ENCODE measurements at places on chromosomes 4 and X.

DNA sequence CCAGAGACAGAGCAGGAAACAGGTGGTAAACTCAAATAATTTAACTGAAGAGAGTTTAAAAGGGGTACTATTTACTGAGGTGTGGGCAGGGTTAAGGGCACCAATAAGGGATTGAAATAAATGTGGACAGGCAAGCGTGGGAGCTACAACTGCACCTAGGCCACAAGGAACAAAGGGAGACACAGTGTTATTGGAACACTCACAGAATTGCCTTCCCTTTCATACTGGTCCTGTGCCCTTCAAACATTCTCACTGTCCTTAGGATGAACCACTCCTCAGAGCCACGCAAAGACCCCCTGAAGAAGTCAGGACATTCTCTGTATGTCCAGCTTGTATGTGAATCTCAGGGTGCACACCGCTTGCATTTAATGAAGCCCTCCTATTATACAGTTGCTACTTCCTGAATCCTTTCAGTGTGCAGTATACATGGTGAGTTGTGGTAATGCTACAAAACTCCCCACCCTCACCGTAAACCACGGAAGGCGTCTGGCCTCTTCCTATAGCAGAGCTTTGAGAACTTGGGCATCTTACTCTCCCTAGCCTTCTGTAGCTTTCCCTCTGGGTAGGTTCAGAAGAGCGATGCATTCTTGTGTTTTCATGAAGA is 9.6 kb upstream of the MRPL1 start:
- no peak for DNase-seq

DNA sequence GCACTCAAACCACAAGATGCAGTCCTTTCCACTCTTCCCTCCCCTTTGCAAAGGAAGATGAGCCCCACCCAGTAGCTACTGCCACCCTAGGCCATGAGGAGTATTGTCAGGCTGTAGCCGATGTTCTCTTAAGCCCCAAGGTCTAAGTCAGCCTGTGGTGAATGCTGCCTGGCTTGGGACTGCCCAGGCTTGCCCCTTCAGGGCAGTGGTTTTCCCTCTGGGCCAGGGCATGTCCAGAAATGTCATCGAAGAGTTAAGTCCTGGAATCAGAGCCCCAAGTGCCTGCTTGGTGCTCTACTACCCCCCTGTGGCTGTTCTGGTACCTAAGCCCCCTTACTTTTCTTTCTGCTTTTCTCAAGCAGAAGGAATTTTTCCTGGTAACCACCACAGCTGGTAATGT is 11.8 kb upstream of the PGK1 start:
- no peak for DNase-seq

- DNase-seq: no peak
Measured at GRCh38 chrX:103831342-103831802, 685 bp downstream of the RAB9B start.

DNA sequence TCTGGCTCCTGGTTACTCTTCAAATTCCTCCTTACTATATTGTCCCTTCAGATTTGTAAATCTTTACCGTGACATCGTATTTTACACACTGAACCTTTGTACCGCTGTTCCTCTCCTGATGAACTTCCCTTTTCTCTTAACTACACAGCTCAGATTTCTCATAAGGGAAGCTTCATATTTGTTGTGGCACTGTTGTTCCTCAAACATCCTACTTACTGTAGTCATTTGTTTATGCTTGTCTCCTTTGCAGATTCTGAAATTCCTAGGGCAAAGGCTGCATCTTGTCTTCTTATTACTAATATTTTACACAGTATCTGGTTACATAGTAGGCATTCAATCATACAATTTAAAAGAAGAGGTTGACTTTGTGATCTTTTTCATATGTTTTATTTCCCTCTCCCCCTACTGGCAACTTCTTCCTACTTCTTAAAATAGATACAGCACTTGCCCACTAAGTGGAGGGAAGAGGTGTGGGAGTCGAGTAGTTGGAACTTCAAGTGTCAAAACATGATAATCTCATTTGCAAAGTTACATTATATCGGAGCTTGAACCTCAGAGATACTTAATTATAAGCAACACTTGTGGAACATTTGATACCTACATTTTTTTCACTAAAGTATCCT is 50.0 kb downstream of the TET2 start:
- DNase-seq: no peak

GRCh38 chr4:170051402-170051801 is 25.2 kb upstream of the MFAP3L start:
- no peak for DNase-seq

DNA sequence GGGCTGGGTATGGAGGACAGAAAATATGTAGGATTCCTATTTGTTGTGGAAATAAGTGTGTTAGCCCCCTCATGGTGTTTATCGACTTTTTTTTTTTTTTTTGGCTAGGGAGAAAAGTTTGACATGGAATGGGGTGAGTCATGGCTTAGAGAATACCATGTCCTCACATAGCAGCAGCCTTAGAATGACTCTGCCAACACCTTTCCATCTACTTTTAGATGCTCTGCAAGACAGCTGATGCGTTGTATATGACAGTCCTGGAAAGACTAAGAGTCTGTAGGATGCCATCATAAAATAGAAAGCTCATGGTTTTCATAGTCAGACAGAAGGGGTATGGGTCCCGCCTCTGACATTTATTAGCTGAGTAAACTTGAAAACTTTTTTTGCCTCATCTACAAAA is 37.7 kb downstream of the MTTP start:
- no peak for DNase-seq

DNA sequence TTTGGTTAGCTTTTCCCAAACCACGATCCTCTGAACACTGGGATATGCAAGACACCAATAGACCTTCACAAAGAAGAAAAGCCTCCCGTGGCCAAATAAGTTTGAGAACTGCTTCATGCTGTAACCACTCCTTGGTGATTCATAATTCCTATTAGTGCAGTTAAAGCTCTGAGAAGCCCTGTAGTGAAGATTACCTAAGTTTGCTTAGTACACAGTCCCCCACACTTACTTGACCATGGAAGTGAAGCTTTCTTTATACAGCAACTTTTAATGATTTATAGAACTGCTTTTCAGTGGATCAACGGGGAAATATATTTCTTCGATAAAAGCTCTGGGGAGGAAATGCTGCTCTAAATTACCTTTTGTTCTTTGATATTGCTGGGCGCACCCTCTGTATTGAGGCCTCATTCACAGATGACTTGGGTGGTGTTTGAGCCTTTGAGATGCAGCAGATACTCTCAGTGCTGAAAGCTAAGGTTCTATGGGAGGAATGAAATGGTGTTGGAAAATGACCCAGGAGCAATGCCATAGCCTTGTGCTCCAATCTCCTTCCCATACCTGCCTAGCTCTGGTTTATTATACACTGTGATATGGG is 67.4 kb downstream of the CBLL2 start:
- DNase-seq: no peak

DNA sequence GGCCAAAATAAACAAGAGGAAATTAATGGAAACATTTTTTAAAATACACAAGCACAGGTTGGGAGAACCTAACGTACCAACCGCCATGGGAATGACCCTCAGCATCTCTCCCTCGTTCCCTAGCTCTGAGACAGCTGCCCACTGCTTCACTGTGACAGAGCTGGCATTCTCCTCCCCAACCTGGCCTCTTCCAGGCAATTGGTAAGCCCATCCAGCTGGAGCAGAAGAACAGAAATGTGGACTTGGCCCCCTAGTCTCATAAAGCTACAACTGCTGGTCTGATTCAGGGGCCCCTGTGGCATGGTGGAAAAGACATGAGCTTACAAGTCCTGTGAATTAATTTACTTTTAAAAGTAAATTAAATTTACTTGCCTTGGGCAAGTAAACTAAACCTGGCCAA is 245.1 kb downstream of the PTTG2 start:
- no peak for DNase-seq

DNA sequence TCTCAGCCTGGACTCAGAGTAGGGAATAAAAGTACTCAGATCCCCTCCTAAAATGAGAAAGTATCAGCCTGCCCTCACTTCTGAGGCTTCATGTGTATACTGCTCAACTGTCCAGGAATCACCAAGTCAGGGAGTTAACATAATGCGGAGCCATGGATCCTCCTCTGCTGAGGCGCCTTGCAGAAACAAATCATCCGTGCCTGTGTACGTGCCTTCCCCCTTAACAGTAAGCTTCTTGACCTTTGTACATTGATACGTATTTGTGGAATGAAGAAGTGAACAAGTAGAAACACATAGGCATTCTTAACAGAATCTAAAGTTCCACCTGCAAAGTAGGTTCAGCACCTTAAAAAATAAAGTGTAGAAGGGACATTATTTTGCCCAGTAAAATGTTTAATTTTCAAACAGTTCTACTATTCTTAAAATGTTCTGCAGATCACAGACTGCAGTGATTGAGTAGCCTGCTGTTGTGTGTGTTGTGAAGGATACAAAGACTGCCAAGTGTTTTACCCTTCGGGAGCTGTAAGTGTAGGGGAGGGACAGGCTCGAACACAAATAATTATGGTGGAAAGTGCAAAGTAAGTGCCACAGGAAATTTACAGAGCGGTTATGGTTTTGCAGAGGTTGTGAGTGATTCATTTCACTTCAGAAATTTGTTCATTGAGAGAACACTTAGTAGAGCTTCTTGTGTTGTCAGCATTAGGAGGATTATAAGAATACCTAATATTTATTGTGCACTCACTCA is 61.9 kb downstream of the ARHGAP10 start:
- DNase-seq: no peak

- DNase-seq: no peak
Measured at GRCh38 chr4:119136546-119136945, 914 bp downstream of the MYOZ2 start.

DNA sequence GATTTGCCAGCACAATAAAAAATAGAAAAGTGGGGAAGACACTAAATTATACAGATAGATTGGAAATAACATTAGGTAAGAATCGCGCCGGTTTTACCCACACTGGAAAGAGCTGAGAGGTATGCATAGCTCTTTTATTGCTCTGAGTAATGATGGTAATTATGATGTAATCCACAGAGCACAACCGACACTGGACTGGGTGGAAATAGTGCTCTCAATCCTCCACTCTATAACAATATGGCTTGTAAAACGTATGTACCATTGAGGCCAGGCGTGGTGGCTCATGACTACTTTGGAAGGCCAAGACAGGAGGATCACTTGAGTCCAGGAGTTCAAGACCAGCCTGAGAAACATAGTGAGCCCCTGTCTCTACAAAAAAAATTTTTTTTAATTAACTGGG is 104.3 kb upstream of the RAPGEF2 start:
- no peak for DNase-seq

DNA sequence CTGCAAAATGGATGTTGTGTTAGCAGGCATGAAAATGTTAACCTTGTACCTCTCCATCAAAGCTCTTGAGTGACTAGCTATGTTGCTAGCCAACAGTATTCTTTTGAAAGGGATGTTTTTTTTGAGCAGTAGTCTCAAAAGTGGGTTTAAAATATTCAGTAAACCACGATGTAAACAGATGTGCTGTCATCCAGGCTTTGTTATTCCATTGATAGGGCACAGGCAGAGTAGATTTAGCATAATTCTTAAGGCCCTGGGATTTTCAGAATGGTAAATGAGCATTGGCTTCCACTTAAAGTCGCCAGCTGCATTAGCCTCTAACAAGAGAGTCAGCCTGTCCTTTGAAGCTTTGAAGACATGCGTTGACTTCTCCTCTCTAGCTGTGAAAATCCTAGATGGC is 18.4 kb downstream of the FGF2 start:
- DNase-seq: no peak

DNA sequence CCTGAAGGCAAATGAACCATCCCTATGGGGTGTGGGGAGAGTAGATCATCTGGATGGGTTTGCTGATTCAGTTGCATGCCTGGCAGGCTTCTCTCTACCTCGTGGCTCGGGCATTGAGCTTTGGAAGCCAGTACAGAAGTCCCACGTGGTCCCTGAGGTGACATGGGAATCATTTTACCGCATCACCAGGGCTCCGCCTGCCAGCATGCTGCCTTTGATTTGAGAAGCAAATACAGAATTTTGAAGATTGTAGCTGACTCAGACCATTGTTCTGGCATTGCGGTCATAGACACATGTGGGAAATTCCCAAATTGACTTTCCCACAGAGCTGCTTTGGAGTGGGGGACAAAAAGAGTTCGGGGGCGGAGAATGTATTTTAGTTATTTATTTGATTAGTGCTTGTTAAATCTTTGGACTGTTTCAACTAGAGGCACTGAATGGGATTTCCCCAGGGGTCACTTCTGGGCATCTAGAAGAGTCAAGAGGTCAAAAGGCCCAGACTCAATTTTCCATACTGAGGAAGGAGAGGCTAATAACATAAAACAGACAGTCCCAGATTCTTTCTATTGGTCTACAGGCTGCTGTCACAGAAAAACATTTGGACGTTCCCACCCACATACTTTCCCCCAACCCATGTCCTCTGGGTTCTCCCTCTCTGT is 79.3 kb downstream of the NHSL2 start:
- no peak for DNase-seq

DNA sequence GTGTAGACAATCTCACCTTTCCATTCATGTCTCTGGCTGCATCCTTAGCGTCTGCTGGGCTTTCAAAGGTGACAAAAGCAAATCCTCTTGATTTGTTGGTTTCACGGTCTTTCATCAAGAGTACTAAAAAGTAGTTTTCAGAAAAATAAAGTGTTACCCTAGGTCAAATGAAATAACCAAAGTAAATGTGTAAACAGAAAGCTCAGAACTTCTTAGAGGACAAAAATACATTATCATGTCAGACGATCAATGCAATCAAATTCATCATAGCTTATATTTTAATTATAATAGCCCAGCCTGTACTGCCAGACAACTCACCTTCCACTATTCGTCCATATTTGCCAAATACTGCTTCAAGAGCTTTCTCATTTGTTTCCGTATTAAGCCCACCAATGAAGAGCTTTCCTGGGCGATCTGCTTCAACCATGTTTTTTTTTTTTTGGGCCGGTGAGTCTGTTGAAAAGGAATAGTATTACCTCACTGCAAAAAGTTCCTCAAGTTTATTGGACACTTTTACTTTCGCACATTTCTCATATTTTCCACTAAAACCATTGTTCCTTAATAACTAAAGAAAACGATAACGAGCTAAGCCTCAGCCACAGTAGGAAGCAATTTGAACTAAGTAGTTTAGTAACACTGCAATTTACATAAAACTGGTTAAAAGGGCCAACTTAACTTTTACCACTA is 1.4 kb downstream of the RBMX start:
- no peak for DNase-seq

DNA sequence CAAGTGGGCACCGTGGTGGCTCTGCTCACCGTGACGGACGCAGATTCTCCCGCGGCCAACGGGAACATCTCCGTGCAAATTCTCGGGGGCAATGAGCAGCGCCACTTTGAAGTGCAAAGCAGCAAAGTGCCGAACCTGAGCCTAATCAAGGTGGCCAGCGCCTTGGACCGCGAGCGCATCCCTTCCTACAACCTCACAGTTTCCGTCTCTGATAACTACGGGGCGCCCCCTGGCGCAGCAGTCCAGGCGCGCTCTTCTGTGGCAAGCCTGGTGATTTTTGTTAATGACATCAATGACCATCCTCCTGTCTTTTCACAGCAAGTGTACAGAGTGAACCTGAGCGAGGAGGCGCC is 2.7 kb downstream of the FAT4 start:
- DNase-seq: no peak

DNA sequence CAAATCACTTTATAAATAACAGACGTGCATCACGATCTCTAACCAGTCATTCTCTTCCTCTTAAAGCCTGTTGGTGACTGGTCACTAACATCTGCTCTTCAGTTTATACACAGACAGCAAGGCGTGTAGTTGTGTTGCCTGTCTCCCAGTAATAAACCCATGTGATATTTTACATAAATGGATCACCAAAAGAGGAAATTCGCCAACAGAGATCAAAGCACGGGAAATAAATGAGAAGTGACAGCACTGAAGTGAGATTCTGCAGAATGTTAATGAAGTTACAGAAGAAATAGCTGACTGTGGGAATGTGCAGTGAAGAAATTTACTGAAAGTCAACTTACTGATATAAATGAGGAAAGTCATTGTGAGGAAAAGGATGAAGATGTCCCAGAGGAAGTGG is 47.0 kb downstream of the AFF1 start:
- no peak for DNase-seq

GRCh38 chr4:61296144-61296543 is 96.0 kb downstream of the ADGRL3 start:
- DNase-seq: no peak
